ENCODE measurements at places on chromosomes 4 and X.

DNA sequence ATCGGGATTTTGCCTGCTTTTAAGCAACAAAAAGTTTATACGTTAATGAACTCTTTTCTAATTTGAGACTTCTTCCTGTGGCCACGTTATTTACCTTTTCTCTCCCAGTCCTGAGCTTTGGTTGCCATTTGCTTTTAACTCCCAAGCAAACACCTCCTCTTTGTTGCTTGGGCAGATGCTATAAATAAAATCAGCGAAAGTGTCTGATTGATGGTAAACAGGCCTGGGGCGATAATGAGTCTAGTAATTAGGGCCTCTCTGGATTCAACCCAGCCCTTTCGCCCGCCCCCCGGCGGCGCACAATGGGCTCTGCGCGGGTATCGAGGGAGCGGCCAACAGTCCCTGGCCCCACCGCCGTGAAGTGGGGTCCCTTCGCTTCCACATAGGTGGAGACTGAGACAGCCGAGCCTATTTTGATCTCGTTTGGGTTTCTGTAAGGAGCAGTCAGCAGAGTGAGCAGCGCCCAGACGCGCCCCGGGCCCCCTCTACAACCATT is 790 bp downstream of the CLGN start:
- DNase-seq, result no peak

DNA sequence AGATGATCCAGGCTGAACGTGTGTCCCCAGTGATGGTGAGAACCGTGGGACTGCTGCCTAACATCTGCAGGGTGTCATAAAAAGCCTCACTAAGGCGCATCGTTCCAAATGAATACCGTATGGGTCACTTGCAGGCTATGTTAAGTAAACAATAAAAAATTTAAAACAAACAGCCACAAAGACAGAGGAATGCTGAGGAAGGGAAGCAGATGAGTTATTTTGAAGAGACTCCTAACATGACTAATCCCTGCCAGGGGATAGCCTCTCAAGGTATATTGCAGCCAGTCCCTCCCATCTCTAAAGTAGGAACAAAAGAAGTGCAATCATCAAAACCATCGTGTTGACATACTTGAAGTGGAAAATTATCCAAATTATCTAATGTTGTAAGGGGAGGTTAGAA is 83.8 kb downstream of the UNC5C start:
- no peak for DNase-seq

DNA sequence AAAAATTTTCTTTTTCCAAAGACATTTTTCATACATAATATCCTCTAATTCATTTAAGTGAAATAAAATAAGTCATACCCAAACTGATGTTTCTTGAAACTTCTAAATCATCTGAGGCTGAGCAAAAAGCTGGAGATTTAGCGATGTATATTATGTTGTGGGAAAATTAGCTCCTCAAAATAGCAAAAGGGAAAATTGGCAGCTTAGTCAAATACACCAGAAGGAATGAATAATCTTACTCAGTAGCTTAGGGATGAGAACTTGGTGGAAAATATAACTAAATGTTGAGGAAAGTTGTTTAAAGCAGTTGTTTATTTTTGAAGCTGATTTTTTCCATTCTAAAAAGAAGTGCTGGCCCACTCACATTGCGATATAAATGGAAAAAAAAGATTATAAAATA is 40.9 kb downstream of the GABRA4 start:
- no peak for DNase-seq

DNA sequence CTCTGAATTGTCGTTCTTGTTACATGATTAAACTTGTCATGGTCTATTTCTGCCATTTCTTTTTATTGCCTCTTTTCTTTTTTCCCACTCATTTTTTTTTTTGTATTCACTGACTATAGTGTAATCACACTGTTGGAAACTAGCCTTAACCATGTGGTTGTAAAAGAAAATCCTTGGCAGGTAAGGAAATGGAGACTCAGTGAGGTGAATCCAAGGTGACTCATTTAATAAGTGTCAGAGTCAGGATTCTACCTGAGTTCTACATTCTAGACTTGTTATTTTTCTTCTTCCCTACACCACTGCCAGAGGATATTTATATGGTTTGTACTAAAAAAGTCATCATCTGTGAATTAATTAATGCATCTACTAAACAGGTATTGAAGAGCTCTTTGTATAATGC is 152.2 kb downstream of the CBLL2 start:
- DNase-seq, result no peak

DNA sequence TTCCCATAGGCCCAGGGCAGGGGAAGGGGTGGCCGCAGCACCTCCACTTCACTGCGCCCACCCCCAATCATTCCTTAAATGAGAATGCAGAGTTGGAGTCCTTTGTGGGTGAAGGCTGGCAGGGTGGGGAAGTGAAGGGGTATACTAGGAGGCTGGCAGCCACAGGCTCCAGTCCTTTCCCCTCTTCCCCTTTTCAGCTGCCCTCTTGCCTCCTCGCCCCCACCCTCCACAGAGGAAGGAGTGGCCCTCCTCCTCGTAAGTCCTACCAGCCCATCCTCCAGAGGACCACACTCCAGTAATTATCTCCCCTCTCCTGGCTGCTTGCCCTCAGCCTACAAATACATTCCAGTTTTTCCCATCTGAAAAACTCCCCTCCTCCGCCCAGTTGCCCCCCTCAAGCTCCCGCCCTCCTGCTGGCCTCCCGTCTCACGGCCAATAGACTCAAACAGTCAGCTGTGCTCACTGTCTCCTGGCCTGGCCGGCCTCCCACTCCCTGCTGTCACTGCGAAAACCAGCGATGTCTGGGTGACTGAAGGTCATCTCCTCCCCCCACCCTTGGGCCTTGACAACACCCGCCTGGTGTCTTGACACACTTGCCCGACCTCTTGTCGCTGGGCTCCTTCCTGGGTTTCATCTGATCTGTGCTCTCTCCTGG is 38.8 kb downstream of the EFNB1 start:
- no peak for DNase-seq

- DNase-seq, result no peak
These were observed 207.6 kb downstream of the THOC2 start for GRCh38 chrX:123525123-123525725.

- DNase-seq, result no peak
These were observed 824.0 kb downstream of the STIM2 start for GRCh38 chr4:27684610-27685011.

DNA sequence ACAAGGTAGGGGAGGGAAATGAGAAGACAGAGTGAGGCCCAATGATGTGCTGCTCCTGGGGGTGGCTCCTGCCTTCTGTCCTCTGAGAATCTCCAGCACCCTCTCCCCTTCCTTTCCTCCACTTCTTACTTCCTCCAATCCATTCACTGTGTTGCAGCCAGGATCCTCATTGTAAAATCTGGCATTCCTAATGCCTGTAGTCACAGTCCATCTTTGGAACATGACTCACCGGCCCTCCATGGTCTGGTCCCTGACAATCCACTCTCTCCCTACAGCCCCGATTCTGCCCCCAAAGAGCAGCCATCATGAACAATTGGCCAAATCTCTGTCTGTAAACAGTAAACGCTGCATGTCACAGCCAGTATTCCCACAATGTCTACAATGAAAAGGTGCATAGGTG is 72.9 kb downstream of the CLNK start:
- DNase-seq, result no peak

GRCh38 chr4:143183513-143184216 is 1.1 kb upstream of the USP38 start:
- no peak for DNase-seq

DNA sequence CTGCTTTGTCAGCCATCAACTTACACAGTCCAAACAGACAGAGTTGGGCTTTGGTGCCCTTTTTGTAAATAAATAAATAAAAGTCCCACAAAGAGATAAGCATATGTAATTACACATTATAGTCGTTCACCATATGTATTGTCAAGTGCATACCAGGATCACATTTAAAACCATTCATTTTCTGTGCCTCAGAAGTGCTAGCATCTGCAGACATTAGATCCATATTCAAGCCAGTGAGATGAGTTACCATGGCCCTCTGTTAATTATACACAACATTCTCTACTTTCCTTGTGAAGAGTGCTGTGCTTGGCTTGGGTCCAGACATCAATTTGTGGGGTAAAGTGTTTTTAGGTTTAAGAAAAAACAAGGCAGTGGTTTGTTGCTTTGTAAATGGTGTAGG is 76.8 kb downstream of the ENOX2 start:
- no peak for DNase-seq

DNA sequence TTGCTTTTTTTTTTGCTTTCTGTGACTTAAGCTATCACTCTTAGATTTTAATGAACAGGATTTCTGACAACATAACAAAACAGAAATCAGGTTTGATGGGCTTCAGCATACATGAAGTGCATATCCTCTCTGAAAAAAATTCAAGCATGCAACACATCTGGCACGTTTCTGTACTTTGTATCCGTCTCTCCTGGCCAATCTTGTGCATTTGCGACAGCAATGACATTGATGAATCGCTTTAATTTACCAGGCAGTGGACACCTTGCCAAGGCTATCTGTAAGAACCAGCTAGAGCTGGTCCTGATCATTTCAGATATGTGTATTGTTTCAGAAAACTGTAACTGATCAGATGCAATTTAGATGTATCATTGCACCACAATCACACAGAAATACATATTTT is 93.3 kb downstream of the CCSER1 start:
- DNase-seq, result no peak

DNA sequence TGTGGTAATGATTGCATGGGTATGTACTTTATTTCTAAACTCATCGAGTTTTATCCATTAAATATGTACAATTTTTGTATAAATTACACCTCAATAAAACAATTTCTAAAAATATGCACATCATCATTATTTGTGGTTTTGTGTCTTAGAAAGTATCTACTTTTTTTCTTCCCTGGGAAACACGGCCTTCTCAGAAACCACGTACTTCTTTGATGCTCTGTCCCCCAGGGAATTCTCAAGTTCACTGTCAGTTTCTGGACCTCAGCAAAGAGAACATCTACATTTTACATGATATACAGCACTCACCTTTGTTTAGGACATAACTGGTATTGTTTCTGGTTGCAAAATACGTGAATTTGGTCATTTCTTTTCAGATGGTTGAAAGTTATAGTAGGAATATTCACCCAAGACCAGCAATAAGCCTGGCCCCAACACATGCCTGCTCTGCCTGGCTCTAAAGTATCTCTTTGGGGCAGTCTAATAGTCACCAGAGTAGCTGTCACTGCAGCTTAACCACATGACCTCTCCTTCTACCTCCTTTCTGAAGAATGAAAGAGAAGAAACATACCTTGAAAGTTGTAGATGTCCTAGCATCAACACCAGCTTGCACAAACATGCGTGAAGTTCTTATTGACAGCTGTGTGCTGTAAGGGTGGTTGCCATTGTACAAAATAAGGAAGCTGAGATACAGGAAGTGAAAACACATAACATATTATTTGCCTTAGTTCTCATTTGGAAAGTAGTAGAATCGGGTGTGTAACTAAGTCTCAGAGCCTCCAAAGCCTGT is 48.4 kb upstream of the SPANXN4 start:
- no peak for DNase-seq

DNA sequence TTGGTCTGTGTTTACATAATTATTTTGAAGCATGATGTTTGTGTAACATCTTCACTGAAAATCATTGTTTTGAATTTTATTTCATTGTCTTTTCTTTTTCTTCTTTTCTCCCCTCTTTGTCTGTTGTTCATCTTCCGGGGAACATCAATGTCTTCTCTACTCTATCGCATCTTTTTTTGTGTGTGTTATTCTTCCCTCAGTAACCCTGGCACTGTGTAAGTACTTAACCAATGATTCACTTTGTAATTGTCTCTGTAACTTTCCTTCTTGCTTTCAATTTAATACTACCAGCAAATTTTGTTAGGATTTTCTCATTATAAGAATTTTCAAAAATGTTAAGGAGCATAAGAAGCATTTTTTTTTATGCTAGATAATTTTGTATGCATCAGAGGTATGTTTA is 130.8 kb downstream of the PDLIM5 start:
- no peak for DNase-seq

DNA sequence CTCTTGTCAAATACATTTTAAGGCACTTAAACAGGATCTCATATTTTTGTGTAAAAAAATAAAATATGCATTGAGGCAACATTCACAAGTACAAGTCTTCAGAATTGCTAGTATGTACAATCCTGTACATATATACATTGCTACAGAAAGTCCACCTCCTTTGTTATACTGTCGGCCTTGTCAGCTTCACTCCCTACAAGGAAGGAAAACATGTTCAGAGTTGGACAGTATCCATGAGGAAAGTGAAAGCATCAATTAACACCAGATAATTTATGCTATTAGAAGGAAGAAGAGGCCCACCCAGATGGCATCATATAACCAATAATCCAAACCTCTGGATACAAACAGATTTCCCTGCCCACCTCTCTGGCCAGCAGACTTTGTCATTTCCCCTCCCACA is 42.0 kb downstream of the REELD1 start:
- no peak for DNase-seq

GRCh38 chrX:149962010-149962409 is 23.7 kb upstream of the EOLA2 start:
- no peak for DNase-seq

DNA sequence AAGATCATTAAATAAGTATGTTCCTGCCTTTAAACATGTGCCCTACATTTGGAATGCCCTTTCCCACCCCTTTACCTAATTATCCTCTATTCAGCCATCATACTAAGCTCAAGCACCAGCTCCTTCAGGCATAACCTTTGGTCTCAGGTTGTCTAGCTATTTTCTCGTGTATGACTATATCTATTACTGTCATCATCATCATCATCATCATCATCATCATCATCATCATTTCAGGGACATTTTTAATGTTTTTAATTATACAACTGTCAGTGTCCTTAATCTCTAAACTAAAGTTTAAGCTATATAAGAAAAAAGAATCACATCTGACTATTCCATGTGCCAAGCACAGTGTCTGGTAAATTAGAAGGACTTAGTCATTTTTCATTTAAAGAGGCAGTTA is 214.6 kb upstream of the CTSO start:
- DNase-seq, result no peak

DNA sequence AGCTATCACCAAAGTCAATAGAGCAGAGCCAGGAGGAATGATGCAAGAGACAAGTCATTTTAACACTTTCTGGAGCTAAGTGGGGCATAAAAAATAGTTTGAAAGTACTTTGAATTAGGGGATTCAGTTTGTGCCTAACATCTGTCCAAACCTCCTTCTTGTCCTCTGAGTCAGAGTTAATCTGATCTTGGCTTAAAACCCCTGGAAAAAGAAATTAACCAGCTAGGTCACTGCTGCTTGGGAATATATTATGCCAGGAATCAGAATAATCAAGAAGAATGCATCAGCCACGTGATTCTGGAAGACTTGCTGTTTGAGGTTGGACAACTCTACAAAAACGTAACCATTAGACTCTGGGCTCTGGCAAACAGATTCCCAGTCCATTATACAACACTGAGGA is 45.3 kb upstream of the EDA2R start:
- no peak for DNase-seq

Data from NCI-H1048 (cell line).